Sciatic nerve (tissue), 2 donors: ENCODE measurements at places on chromosomes 5 and 9.

DNA sequence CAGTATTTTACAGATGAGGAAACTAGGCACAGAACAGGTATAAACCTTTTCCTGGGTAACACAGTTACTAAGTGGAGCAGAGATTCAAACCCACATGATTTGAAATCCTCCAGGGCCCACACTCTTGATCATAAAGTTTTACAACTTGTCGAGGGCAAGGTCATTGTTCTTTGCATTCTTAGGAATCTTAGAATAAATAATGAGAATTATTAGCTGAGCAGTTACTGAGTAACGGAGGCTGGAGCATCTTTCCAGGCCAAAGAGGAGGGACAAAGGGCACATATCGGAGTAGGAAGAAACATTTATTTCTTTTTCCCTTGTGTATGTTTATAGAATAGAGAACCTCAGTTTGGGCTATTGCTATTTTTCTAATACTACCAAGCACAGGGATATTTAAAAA lies 27.1 kb upstream of the F2R start:
- no peak for DNase-seq

DNA sequence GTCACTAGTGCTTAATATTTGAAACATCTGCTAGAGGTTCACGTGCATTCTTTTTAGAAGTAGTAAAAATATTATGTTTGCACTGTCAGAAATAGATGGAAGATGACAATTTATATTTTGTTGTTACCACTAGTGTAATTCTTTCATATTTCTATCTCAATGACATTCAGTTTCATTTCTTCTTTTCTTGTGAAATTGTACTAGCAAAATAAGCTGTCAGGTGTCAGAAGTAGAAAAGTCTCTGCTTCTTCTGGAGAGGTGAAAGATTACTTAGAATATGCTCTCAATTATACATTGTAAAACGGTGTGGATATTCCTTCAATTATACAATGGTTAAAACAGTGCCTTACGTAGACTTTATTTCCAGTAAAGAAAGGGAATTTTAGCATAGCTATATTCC lies 395.4 kb downstream of the CSNK1G3 start:
- no peak for DNase-seq

DNA sequence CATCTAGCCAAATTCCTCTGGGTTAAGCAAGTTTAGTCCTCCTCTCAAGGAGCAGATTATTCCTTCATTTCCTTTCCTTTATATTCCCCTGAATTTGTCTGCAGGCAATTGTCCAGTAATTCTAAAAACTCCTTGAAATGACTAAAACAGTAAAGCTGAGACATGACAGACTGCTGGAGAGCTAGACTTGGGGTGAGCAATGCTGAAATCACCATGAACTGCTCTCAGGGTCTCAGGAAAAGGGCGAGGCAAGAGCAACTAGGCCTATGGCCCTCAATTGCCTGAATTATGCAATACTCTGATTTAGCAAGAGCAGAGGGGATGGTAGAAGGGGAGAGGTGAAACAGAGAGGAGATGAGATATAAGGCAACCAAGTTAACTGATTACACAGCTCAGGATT lies 172.9 kb upstream of the NREP start:
- DNase-seq: no peak

DNA sequence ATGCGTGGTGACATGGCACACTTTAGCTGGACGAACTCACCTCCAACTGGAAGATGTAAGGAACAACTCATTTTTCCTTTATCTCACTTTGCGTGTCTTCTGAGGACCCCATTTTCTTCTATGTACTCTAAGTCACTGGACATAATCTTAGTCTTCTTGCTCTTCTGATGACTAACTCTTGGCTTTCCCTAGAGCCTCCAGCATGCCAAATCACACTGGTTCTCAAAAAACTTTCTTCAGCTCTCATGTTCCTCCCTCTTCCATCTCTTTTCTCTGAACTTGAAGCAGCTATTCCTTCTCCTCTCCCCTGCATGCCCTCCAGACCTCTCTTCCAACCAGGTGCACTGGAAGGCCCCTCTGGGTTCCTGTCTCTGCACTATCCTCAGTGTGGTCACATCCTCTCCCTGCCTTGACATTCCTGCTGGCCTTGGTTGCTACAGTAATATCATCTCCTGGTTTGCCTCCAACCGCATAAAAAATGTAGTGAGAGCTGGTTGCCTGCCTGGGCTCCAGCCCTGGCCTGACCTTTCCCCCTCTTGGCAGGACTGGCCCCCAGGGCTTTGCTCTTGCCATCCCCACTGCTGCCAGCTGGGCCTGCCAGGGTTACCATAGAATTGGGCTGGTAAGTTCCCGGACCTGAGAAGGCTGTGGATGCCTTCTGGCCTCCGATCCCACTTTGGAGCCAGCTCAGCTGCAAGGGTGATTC lies 44.8 kb upstream of the BNC2 start:
- DNase-seq: no peak

DNA sequence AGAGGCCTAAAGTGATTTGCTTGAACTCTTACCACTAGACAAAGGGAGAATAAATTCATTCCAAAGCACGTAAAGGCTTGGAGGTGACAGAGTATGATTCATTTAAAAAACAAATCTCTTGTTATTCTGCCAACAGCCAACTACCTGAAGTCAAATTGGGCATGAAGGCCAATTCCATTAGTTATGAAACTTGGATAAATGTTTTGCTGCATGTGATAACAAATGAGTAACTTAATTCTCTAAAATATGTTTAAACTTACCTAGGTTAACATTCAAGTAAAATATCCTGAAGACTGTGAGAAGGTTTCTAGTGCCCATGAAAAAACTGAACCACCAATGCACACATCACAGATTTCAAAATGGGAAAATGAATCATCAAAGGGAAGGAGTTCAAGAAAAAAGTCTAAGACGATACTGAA lies 120.1 kb upstream of the TSLP start:
- no peak for DNase-seq

DNA sequence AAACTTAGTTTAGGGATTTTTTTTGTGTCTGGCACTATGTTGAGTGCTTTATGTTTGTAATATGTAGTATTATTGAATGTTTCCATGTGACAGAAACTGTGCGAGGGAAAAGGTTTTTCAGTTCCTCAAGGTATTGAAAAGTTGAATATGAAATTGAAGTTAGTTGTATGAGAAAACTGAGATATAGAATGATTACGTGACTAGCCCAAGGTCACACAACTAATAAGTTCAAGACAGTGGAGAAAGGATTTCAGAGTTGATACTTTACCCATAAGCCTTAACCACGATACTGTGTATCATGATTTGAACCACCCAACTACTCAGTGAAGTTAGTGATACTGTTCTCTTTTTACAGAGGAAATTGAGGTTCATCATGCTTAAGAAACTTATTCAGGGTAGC lies 5.7 kb downstream of the NIPBL start:
- DNase-seq: no peak

- no peak for DNase-seq
These were observed 37.4 kb downstream of the BOD1 start for GRCh38 chr5:173578947-173579615.

GRCh38 chr9:133188006-133188842 lies 20.8 kb downstream of the OBP2B start:
- DNase-seq: peak; percentile 45

DNA sequence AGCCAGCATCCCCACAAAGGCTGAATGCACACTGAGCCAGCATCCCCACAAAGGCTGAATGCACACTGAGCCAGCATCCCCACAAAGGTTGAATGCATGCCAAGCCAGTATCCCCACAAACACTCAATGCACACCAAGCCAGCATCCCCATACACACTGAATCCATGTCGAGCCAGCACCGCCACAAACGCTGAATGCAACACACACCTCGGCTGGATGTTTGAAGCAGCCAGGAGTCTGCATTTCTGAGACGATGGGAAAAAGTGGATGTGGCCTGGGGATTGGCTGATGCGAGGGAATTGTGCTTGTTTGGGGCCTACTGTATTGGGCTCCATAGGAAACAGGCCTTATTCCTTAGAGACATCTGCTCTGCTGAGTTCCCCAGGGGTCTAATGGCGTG lies 30.9 kb upstream of the CEP72 start:
- DNase-seq: no peak

DNA sequence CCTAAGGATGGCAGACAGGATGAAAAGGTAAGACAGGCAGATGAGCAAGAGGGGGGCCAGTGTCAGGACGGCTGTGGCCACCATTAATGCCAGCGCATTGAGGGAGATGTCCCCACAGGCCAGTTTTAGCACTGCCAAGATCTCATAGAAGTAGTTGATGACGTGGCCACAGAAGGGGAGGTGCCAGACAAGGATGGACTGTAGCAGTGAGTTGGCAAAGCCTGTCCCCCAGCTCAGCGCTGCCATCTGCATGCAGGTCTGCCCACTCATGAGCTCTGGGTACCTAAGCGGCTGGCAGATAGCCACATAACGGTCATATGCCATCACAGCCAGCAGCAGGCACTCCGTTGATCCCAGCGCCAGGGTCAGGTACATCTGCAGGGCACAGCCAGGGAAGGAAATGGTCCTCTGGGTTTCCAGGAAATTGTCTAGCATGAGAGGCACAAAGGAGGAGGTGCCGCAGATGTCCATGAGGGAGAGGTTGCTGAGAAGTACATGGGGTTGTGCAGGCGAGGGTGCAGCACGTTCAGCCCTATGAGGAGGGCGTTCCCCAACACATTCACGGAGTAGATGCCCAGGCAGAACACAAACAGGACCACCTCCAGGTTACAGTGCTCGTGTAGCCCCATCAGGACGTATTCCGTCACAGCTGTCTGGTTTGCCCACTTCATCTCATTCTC lies 10.8 kb downstream of the OR13J1 start:
- DNase-seq: peak; percentile 62

- DNase-seq: no peak
These were observed 15.6 kb upstream of the CKS2 start for GRCh38 chr9:89295400-89295799.

GRCh38 chr9:14058325-14058688 lies 255.6 kb downstream of the NFIB start:
- DNase-seq: no peak

- no peak for DNase-seq
These were observed 41.3 kb downstream of the PFDN1 start for GRCh38 chr5:140261403-140262171.

DNA sequence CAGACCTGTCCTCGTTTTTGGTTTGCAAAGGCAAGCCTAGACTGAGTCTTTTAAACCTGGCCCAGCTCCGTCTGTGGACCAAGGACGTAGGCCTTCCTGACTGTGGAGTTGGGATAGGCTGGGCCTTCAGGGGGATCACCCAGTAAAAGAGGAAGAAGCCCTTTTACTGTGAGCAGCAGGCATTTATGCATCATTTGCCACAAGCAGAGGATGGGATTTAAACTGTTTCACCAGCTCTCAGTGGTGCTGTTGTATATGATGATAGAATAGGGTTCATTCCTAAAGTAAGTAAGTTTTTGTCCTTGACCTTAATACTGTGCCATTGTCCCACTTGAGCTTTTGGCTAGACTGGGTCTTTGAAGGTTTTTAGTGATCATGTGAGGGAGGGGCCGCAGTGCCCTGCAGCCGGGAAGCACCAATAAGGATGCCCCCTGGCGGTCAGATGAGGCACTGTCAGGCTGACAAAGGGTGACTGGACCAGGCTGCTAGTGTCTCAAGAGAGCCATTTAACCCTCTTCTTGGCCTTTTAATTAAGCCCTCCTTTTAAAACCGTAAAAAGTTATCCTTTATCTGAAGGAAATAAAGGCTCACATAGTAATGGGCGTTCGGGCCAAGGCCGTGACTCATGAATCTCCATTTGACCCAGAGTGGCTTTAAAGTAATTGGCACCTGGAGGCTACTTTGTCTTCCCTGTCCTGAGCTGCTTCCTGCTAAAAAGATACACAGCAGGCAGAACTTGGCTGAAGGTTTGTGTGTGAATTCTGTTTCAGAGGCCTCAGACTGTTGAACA lies 74.0 kb downstream of the UBAP1 start:
- DNase-seq: peak; percentile 79

DNA sequence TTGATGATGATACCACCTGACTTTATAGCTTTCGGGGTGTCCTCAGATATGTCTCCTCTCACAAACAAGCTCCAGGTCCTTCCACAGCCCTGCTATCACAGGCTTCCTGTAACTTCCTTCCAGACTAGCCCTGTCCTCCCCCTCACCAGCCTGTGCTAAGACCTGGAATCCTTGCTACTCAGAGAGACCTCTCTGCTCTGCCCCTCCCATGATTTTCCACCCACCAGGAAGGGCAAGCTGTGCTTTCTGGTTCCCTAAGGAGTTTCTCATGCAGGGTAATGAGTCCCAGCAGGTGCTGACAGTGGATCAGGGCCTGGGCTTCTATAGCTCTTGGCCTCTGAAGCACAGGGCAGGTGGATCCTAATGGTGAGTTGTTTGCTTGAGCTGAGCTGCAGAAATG lies 86.9 kb downstream of the AOPEP start:
- no peak for DNase-seq

GRCh38 chr9:26142201-26142600 lies 464.0 kb upstream of the TUSC1 start:
- no peak for DNase-seq

DNA sequence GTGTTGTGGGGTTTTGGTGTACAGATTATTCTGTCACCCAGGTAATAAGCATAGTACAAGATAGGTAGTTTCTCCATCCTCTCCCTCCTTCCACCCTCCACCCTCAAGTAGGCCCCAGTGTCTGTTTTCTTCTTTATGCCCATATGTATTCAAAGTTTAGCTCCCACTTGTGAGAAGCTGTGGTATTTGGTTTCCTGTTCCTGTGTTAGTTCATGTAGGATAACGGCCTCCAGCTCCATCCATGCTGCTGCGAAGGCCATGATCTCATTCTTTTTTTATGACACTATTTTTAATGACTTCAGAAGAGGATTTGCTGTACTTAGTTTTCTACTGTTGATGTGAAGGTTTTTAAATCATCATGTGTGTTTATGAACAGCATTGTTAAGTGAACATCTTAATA lies 11.9 kb downstream of the CCDC180 start:
- no peak for DNase-seq

DNA sequence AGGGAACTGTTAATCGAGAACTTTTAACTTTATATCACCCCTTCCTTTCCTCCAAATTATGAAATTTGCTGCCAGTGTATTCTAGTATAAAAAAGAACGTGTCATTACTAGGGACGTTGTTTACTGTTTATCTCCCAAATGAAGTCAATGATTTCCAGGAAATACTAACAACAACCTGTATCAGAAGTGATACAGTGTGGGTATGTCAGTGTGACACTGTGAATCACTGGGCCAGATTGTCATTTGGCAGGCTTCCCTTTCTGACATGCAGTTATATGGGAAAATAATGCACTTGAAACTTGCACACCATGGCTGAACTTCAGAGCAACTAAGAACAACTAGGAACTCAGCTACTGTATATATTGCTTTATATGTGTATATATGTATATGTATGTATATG lies 12.6 kb downstream of the ZNF462 start:
- no peak for DNase-seq

GRCh38 chr9:136311051-136312008 lies 7.4 kb upstream of the CCDC187 start:
- no peak for DNase-seq

- peak; percentile 58 for DNase-seq
These were observed 37.6 kb upstream of the ORM1 start for GRCh38 chr9:114285166-114285867.

GRCh38 chr9:87629104-87629503 lies 96.8 kb upstream of the CTSL start:
- no peak for DNase-seq
